HT-29 (cell line): ENCODE measurements at places on chromosomes 5 and 9. TPM values are rescaled to one million over a fixed set of nuclear protein-coding genes. Genes with fewer than 3 reads are reported as not detected.

- DNase-seq, result no peak
These were observed 1.1 kb downstream of the FAXDC2 start for GRCh38 chr5:154849264-154849785.

DNA sequence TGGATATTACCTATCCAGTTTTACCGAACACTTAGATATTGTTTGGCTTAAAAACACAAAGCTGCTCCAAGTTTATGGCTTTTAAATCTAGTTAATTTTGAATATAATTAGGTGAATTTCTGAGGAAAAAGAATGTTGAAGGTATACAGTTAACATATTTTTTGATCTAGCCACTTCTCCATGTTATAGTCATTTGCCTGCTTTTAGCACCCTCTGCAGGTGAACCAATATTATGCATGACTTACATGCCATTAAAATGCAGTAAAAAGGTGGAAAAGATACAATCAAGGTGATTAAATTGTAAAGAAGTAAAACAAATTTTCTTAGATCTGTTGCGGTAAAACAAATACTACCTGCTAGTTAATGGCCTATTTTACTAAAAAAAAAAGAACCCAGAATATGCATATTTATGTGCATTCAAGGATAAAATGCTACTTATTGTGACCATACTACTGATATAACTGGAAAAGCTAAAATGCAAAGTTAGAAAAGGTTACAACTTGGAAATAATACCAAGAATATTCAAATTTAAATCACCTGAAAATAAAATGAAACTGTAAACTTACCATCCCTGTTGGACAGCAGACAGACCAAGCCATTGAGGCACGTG is 132.1 kb downstream of the AP3B1 start:
- peak; percentile 36 for DNase-seq

DNA sequence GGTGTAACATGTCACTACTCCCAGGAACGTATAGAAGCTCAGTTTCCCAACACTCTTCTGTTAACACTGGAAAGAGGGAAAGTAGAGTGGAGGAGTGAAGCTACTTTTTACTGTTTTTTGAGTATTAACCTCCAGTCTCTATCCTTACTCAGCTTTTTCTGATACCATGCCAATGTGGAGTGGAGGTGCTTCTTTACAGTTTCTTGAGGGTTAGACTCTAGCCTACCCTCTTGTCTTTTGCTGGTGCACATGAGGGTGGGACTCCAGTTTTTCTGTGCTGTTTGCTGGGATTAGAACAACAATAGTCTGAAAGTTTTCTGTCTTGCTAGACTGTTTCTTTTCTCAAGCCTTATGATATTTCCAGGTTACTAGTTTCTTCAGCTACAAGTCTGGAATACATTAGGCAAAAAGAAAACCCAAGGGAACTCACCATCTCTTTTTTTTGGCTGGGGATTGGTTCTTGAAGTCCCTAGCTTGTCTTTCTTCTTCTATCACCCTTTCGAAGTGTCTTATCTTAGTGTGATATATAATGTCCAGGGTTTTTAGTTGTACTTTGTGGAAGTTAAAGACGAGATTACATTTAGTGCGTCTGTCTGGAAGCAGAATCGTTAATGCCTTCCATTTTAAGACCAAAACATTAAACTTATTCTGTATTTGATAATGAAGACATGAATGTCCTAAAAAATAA is 35.9 kb downstream of the PRR16 start:
- no peak for DNase-seq

- peak; percentile 32 for DNase-seq
These were observed 2.5 kb upstream of the TCF7 start for GRCh38 chr5:134111741-134112647.

GRCh38 chr9:100322954-100323536 is 29.7 kb downstream of the TEX10 start:
- peak; percentile 48 for DNase-seq

Gene LAMC3
- total RNA-seq, result not detected in 2 replicates

GRCh38 chr9:125608489-125609224 is 98.4 kb downstream of the MAPKAP1 start:
- no peak for DNase-seq

DNA sequence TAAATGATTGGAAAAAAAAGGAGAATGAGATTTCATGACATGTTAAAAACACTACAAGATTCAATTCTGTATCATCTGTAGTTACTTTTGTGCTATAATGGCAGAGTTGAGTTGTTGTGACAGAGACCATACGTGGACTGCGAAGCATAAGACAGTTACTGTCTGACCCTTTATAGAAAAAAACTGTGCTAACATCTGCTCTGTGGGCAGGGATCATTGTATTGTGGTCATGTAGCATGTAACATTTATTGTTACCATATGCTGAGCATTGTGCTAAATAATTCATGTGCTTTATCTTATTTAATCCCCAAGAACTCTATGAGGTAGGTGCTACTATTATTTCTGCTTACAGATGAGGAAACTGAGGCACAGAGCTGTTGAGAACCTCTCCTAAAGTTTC is 147.3 kb upstream of the HMHB1 start:
- DNase-seq, result no peak
